ENCODE measurements at places on chromosomes 11 and 22. TPM values are rescaled to one million over a fixed set of nuclear protein-coding genes. Genes with fewer than 3 reads are reported as not detected.
A peak's percentile ranks its signal among the peaks of the same experiment; 100 is the strongest.

DNA sequence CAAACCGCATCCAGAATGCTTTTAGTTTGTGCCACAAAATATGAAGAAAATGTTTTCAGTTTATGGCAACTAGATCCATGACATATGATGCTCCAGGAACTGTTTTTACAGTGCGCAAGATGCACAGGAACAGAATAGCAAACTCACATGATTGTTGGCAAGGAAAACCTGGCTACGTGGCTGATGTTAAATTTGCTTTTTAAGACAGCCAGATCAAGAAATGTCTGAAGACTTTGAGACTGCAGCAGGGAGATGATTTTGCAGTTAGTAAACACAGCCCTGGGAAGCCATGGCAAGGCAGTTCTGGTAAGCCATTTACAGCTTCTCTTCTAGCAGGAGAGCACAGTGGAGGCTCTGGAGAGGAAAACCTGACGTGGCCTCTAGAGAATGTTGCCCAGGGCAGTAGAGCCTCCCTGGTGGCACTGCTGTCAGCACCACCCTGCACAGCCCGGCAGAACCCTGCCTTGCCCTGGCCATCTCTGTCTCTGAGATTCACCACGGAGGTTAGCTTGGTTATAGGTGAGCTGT, 69.8 kb upstream of the TNRC6B start:
- no peak for DNase-seq

DNA sequence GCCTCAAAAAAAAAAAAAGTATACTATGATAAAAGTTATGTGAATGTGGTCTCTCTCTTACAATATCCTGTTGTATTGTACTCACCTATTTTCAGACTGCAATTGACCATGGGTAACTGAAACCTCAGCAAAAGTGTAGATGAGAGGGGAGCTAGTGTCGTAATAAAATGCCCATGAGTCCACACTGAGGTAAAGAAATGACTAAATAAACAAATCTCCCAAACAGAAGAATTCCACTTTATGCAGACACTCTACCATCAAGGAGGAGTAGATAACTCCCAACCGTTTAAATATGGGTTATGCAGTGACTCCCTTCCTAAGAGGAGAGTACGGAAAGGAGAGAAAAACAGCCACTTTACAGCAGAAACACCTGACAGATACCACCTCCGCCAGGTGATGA, 14.6 kb downstream of the GNB1L start:
- DNase-seq: no peak

DNA sequence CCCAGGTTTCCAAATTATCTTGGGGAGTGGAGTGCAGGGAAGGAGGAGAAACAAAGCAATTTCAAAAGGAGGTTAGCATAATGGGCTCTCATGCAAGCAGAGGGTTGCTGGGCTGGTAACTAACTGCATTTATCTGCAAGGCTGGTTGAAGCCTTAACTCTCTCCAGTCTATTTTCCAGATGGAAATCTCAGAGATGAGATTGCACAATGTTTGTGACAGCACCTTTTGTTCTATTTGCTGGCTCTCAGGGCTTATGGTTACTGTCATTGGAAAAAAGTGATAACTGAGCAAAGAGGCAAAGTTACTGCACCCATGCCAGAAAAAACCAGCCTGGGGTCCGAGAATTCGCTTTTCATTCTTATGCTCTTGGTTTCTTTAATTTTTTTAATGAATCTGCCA, 33.2 kb downstream of the ABCC8 start:
- DNase-seq: no peak

DNA sequence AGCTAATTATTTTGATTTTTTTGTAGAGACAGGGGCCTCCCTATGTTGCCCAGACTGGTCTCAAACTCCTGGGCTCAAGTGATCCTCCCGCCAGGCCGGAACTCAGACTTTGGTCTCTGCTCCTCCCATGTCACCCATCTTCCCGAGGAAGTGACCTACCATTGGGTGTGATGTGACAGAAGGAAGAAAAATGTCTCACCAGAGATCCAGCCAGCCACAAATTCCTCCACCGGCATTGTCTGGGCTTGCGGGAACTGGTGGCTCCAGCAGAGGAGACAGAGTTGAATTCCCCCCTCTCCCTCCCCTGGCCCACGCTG, 772 bp downstream of the SLC25A45 start:
- DNase-seq: no peak

ARHGAP42 gene
- 13.8 TPM for total RNA-seq

PKNOX2 gene
- total RNA-seq: 19.8 TPM

GRCh38 chr22:33519071-33519973, 401.0 kb downstream of the LARGE1 start:
- DNase-seq: no peak

DNA sequence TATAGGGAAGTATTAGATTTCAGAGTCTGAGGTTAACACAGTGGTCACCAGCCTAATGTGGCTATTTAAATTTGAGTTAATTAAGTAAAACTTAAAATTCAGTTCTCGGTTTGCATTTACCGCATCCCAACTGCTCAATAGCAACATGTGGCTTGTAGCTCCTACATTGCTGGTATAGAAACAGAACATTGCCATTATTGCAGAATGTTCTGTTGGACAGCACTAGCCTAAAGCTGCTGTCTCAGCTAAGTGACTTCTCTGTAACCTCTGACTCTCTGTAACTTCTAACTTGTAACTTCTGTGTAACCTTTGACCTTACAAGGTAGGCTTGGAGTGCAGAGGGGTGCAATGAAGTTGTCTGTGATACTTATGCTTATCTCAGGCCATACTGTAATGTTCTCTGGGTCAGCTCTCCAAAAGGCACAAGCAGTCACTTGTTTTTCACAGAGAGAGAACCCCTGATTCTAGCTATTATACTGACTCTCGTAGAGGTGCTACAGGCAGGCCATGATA, 78.7 kb downstream of the ZNRF3 start:
- DNase-seq: no peak

DLG2 gene
- total RNA-seq: 19.4 TPM

DNA sequence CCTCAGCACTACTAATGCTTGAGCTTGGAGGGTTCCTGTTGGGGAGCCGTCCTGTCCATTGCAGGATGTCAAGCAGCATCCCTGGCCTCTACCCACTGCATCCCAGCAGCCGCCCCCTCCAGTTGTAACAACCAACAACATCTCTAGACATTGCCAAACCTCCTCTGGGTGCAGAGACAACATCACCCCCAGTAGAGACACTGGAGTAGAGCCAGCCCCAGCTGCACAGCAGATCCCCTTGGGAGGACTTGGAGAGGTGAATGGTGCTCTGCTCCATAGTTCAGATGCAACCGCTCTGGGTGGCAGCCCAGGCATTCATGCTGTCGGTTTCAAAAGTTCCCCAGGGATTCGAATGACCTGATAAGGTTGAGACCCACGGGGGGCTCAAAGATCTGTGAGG, 259.0 kb downstream of the MN1 start:
- no peak for DNase-seq

DNA sequence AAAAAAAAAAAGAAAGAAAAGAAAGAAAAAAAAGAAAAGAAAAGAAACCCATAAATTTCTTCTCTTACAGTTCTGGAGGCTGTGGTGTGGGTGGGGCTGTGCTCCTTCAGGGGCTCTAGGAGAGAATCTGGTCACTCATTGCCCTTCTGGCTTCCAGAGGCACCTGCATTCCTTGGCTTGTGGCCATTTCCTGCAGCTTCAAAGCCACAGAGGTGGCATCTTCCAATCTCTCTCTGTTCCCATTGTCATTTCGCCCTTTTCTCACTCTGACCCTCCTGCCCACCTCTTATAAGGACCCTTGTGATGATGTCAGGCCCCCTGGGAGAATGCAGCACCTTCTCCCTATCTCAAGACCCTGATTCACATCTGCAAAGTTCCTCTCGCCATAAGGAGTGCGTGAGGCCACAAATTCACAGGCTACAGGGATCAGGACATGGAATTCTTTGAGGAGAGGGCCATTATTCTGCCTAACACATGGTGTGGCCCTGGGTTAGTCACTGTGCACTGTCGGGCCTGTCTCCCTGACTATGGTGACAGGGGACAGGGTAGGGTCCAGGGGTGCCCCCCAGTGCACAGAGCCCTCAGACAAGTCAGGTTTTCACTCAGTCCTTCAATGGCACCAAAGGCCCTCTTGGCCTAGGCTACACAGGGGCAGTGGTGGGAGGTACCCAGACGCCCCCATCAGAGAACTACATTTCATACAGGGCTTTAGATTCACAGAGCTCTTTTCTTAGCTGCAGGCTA, 38.6 kb upstream of the PRR5 start:
- DNase-seq: peak; percentile 40

MOB2 gene
- total RNA-seq: 51.3 TPM

GRCh38 chr22:29055192-29055830, 6.3 kb downstream of the C22orf31 start:
- no peak for DNase-seq

- DNase-seq: no peak
Observed at GRCh38 chr22:32904044-32904443, 102.5 kb downstream of the TIMP3 start.

MB gene
- not detected for total RNA-seq

DHCR7 gene
- total RNA-seq: 27.8 TPM

- DNase-seq: no peak
Observed at GRCh38 chr11:8624698-8625097, 30.7 kb upstream of the STK33 start.

P2RY2 gene
- total RNA-seq: 3.9 TPM

GRCh38 chr22:25098445-25099081, 101.1 kb upstream of the CRYBB3 start:
- DNase-seq: no peak

DNA sequence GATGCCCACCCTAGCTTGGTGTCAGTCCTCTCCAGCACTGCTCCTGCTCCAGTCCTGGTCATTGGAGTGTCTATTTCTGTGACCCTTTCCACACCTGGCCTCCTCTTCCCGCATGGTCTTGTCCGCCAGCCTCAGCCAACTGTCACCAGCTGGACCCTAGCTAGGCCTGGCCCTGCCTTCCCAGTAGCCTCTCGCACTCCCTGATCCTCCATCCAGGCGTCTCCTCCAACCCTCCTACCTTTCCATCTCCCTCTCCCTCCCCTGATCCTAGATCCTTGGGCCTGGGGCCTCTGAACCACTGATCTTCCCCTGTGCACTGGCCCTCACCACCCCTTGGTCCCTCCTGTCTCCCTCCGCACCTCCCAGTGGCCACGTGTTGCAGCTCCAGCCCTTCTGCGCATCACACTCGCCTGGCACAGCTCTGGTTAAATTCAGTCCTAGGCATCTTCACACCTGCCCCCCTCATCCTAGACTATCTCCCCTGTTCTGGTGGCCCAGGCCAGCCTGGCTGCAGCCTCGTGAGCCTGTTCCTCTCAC, 9.9 kb downstream of the SYNGR1 start:
- no peak for DNase-seq

KCTD21 gene
- total RNA-seq: 16.1 TPM

- DNase-seq: peak; percentile 36
Observed at GRCh38 chr11:73391665-73392064, 15.5 kb downstream of the RELT start.

GRCh38 chr11:103947546-103947919, 88.9 kb upstream of the DDI1 start:
- DNase-seq: no peak

CDC42BPG gene
- 0.29 TPM for total RNA-seq

- no peak for DNase-seq
Observed at GRCh38 chr11:12512826-12513395, 135.5 kb downstream of the PARVA start.

DNA sequence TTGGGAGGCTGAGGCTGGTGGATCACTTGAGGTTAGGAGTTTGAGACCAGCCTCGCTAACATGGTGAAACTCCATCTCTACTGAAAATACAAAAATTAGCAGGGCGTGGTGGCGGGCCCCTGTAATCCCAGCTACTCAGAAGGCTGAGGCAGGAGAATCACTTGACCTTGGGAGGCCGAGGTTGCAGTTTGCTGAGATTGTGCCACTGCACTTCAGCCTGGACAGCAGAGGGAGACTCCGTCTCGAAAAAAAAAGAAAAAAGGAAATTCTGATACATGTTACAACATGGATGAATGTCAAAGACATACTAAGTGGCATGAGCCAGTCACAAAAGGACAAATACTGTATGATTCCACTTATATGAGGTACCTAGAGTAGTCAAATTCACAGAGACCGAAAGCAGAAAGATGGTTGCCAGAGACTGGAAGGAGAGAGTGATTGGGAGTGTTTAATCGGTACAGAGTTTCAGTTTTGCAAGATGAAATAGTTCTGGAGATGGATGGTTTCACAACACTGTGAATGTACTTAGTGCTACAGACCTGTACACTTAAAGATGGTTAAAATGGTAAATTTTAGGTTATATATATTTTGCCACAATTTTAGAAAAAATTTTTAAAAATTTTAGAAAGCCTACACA, 92.3 kb downstream of the BLID start:
- no peak for DNase-seq

SLC22A8 gene
- not detected for total RNA-seq

DNA sequence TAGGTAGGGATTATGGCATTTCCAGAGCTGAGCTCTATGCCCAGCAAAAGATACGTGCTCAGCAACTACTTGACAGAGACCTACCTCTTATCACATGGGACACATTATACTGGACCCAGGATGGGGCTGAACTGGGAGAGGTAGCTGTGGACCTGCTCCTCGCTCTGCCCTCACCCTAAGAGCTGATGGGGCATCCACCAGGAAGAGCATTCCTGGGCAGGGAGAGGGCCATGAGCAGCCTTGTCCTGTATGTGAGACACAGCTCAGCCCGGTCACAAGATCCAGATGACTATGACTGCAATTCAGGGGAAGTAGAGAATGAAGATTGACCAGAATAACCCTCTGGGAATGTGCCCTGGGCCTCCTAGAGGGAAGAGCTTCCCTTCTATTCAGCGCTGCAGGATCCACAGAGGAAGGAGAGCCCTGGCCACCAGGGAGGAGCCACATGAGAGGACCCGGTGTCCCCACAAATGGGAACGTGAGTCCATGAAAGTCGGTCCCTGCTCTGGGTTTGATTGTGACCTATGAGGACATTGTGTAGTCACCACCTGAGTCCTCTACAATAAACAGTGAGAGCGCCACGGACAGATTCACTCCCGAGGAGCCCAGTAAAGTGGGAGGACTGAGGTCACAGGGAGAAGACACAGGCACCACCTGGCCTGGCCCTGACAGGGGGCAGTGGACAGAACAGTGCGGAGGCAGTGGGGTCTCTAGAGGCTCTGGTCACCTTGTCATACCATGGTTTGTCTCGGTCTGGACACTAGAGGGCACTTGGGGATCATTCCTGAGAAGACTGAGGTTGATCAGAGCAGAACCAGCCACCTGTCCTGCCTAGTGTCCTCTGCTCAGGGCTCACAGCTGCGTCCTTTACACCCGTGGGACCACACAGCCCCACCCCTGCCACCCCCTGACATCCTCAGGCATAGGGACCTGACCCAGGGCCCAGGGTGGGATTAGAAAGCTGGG, 99.5 kb downstream of the ZNF280B start:
- no peak for DNase-seq

GRCh38 chr11:63274776-63275175, 31.4 kb upstream of the SLC22A25 start:
- no peak for DNase-seq

- no peak for DNase-seq
Observed at GRCh38 chr11:80914311-80914710, 1473.5 kb upstream of the TENM4 start.

DNA sequence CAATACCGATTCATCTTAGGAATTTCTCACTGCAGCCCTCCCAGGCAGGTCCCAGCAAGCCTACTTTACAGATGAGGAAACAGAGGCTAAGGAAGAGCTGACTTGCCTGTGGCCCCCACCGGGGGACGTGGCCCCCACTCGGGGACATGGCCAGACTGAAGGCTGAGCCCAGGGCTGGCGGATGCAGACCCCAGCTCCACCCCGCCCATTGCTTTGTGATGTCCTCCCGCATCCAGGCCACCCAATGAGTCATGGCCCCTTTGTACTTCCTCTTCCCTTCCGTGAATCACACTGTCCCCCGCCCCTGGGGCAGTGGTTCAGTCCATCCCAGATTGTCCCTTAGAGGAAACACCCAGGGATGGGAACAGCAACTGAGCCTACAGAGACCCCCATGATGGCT, 116.0 kb upstream of the ANO1 start:
- DNase-seq: peak; percentile 40

CCDC73 gene
- not detected for total RNA-seq

SLN gene
- 7.7 TPM for total RNA-seq

All from aorta (tissue), 5 donors.